Inflammatory macrophage treated with lipopolysaccharide for 1 hour (primary cell): ENCODE measurements at places on chromosomes 1 and 21.

- no peak for DNase-seq
Observed at GRCh38 chr1:219278288-219278687, 104.6 kb downstream of the LYPLAL1 start.

DNA sequence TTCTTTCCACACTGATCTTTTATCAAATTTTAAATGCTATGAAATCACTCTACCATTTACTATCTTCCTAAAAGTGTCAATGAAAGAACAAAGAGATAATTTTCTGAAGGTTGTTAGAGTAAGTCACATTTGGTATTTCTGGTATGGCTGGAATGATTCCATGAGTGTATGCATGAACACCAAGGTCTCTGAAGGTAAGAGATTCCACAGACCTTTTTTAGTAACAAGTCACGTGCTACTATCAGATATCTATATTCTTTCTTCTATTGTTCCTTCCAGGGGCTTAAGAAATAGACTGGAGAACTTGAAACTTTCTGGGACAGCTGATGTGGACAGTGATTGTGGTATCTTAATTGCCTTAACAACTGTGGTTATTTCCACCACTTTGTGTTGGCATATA is 265.0 kb downstream of the SDCCAG8 start:
- no peak for DNase-seq

GRCh38 chr1:151210830-151211229 is 12.5 kb downstream of the PIP5K1A start:
- DNase-seq = no peak

- DNase-seq = no peak
Observed at GRCh38 chr1:229539863-229540506, 18.5 kb downstream of the ABCB10 start.

GRCh38 chr1:238582816-238583215 is 692.1 kb upstream of the ZP4 start:
- no peak for DNase-seq

DNA sequence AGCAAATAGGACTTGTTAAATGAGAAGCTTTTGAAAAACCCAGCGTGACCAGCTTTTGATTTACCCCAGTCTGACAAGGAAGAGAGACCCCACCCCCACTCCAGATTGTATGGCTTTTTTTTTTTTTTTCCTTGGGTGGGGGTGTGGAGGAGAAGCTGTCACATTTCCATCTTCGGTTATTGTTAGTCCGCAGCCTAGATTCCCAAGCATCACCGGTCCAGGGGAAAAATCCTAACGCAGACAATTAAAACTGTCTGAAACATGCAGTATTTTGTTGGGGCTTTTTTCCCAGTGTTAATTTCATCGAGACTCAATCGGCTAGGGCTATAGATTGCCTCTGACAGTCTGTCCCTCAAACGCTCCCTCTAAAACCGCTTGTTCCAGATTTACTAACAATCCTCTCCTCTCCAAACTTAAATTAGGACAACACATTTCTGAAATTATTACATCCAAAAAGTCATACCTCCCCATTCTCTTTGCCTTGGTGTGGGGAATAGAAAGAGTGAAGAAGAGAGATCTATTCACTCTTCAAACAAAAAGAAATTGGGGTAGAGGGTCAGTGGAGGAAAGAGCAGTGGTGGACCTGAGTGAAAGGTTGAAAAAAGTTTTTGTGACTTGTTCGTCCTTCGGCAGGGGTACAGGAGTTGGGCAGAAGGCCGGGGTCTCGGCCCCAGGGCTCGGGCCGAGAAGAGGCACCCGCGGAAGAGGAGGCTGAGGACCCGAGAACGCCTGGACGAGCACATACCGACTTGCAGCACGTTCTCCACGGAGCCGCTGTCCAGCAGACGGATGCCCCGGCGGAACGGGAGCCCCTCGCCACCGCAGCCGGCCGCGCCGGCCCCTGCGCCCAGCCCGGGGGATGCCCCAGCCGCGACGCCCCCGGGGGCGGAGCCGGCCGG is 1.1 kb downstream of the ZSWIM5 start:
- DNase-seq = no peak

DNA sequence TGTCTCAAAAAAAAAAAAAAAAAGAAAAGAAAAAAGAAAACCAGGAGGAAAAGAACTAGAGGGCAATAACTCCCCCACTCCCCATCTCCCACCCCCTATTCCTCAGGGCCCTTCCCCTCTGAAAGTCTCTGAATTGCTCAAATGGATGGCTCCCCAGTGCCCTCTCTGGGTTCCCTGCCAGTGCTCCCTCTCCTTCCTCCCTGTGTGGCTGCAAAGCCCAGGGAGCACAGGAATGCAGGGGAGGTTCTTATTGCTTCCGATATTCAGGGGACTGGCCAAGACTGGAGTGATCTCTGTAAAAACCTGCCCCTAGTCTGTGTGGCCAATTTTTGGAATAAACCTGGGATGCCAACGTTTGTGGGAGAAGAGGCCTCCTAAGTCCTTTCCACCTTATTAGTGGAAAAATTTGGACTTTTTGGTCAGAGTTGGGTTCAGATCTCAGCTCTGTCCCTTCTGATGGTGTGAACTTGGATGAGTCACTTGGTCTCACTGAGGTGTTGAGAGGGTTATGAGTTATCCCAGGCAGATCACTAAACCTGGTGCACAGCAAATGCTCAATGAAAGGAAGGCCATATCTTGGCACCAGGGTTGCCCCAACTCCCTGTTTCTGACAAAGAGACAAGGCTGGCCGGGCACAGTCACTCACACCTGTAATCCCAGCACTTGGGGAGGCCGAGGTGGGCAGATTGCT is 13.4 kb upstream of the ARHGEF10L start:
- DNase-seq = no peak

- DNase-seq = peak; percentile 47
Observed at GRCh38 chr1:31422505-31423319, 9.7 kb downstream of the SERINC2 start.

DNA sequence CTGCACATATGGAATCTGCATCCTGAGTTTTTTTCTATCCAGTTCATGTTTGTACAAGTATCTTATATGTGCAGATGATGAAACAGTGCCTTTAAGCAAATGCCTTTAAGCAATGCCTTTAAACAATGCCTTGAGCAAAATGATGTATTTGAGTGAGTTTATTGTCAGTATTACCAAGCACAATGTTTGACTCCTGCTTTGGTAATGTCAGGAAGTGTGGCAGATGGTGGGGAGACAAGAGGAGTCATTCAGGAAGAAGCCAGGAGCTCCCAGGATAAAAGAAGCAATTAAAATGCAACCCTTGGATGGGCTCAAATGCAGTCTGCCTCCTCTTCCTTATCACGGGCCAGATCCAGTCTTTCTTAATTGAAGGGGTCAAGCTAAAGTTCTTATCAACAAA is 108.7 kb upstream of the KCNJ15 start:
- no peak for DNase-seq

DNA sequence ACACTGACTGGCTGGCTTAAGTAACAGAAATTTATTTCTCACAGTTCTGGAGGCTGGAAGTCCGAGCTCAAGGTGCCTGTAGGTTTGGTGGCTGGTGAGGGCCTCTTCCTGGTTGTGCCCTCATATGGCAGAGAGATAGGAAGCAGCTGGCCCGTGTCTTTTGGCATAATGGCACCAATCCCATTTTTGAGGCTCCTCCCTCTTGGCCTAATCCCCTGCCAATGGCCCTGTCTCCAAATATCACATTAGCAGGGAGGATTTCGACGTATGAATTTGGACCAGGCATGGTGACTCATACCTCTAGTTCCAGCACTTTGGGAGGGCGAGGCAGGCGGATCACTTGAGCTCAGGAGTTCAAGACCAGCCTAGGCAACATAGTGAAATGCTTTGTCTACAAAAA is 37.4 kb downstream of the AGPAT3 start:
- DNase-seq = no peak

DNA sequence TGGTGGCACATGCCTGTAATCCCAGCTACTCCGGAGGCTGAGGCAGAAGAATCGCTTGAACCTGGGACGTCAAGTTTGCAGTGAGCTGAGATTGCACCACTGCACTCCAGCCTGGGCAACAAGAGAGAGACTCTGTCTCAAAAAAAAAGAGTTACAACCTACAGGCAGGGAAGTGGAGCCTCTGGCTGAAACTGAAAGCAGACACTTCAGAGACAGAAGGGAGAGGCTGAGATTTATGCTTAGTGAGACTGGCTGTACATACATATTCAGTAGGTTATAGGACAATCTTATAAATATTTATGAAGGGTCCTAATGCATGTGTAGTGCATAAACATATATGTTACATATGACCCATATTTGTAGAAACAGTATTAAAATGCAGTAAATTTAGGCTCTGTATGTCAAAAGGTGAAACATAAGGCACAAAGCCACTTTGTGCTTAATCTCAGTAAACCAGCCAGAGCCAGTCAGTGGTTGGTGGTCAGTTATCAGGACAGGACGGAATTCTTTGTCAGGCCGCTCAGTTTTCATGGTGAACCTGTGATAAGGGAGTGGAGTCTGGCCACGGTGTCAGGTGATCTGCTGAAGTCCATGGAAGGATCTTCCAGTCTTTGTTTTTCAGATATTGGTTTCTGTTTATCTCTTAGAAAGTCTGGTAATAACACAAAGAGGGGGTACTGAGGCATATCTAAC is 13.7 kb downstream of the RHEX start:
- DNase-seq = peak; percentile 45

DNA sequence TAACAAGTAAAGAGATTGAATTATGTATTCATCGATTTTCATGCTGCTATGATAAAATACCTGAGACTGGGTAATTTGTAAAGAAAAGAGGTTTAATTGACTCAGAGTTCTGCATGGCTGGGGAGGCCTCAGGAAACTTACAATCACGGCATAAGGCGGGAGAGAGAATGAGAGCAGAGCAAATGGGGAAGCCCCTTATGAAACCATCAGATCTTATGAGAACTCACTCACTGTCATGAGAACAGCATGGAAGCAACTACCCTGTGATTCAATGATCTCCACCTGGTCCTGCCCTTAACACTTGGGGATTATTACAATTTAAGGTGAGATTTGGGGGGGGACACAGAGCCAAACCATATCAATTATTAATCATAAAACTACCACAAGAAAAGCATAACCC is 3.3 kb upstream of the GBP3 start:
- peak; percentile 49 for DNase-seq

GRCh38 chr1:3460672-3461131 is 6.2 kb downstream of the ARHGEF16 start:
- DNase-seq = no peak

DNA sequence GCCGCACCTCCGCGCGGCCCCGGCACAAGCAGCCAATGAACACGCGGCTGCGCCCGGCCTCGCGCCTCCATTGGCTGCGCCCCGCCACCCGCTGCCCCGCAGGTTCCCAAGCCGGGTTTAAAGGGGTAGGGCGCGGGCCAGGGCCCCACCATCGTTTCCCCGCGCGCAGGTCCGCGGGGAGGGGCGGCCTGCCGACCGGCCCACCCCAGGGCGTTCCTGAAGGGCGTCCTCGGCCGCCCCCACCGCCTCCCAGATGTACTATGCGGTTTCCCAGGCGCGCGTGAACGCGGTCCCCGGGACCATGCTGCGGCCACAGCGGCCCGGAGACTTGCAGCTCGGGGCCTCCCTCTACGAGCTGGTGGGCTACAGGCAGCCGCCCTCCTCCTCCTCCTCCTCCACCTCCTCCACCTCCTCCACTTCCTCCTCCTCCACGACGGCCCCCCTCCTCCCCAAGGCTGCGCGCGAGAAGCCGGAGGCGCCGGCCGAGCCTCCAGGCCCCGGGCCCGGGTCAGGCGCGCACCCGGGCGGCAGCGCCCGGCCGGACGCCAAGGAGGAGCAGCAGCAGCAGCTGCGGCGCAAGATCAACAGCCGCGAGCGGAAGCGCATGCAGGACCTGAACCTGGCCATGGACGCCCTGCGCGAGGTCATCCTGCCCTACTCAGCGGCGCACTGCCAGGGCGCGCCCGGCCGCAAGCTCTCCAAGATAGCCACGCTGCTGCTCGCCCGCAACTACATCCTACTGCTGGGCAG is at the start of gene OLIG1:
Gene OLIG1 (plus strand): TSS at position 148 of the 750 bp plus-strand sequence. CDS start 106 bp downstream, at position 254.
- DNase-seq = peak; percentile 51

GRCh38 chr1:219322766-219323165 is 149.1 kb downstream of the LYPLAL1 start:
- no peak for DNase-seq

DNA sequence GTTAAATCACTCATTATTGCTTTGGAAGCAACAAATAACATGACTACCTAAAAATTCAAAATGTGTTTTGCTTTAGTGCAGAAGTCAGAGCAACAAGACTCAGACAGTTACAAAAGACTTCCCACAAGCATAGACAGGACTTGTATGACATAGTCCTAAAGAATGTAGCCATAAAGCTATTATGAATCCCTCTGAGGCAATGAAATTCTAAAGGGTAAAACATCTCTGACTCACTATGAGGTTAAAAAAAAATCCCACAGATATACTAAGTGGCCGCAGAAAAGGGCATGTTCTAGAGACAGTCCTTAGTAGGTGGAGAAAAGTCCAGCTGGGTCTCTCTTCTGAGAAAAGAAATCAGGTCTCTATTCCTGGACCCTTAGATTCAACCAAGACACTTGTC is 4.9 kb downstream of the PRKAB2 start:
- peak; percentile 37 for DNase-seq

GRCh38 chr1:152367436-152367835 is 7.6 kb upstream of the FLG2 start:
- no peak for DNase-seq

DNA sequence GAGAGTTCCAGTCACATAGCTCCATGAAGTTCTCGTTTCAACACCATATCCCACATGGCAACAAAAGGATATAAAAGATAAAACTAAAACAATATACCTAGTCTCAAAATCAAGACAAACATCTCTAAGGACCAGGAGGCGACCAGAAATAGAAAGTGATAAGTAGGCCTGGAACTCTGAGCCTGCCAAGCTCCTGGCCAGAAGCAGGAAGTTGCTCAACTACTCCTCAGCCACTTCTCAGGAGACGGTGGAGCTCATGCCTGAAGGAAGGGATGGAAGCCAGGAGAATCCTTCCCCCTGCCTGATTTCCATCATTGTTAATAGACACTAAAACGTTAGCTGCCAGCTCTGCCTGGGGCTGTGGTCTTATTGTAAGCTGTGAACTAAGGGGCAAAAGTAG is 94.7 kb downstream of the DISP1 start:
- DNase-seq = no peak

GRCh38 chr1:214808845-214809460 is 206.0 kb downstream of the CENPF start:
- DNase-seq = no peak

- DNase-seq = no peak
Observed at GRCh38 chr21:28827422-28827821, 165.3 kb downstream of the LTN1 start.

- no peak for DNase-seq
Observed at GRCh38 chr1:214514032-214514818, 37.2 kb downstream of the PTPN14 start.

GRCh38 chr1:181905944-181906597 is 155.4 kb downstream of the ZNF648 start:
- no peak for DNase-seq
